Panc1 (cell line): ENCODE measurements at places on chromosomes 16 and 17.
A peak's percentile ranks its signal among the peaks of the same experiment; 100 is the strongest.

GRCh38 chr17:38669520-38669919, 5.2 kb downstream of the EPOP start:
- no peak for DNase-seq

DNA sequence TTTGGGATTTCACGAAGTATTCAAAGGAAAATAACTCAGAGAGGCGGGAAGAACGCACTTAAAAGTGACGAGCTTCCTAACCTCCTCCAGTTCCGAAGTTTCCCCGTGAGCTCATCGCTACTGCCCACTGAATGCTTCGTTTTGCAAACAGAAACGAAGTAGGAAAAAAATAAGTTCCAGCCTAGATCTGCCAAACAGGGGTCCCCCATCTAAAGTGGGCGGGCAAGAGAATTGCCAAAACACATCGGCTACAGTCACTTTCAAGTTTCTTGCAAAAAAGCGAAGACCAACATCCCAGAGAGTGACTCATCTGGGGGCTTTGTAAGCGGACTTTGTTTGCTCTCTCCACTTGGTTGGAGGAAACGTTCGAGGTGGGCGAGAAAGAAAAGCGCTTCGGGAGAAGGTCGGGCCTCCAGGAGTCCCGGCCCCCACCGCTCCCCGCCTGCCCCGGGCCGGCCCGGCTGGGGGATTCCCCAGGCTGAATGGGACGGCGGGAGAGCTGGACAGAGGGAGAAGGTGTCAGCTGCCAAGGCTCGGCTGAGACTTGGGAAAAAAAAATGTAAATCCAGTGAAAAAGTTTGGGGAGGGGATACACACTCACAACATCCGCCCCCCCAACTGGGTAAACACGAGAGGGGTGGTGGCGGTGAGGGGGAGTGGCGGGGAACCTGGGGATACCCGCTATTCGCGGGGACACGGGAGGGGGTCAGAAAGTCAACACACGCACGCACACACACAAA, 1.0 kb downstream of the VEZF1 start:
- DNase-seq = no peak

GRCh38 chr17:31134576-31134975, 39.8 kb downstream of the NF1 start:
- DNase-seq = no peak

DNA sequence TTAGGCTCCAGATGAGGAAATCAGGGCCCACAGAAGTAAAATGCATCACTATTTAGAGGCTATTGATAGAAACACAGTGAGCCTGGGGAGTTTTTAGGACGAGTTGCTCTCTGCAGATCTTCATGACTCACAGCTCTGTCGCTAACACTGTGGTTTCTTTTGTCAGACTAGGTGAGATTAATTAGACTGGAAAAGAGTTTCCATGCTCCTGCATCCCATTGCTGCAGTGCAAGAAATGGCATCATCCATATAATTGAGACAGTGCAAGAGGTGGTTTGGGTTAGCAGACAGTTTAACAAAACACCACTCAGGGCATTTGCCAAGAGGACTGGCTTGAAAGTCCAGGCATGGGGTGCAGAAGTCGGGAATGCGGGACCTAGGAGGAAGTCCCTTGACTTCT, 198.8 kb upstream of the CACNG5 start:
- no peak for DNase-seq

- no peak for DNase-seq
Observed at GRCh38 chr16:8720080-8720966, 45.9 kb downstream of the ABAT start.

GRCh38 chr16:67989322-67990017, 9.2 kb upstream of the DPEP3 start:
- DNase-seq = no peak

DNA sequence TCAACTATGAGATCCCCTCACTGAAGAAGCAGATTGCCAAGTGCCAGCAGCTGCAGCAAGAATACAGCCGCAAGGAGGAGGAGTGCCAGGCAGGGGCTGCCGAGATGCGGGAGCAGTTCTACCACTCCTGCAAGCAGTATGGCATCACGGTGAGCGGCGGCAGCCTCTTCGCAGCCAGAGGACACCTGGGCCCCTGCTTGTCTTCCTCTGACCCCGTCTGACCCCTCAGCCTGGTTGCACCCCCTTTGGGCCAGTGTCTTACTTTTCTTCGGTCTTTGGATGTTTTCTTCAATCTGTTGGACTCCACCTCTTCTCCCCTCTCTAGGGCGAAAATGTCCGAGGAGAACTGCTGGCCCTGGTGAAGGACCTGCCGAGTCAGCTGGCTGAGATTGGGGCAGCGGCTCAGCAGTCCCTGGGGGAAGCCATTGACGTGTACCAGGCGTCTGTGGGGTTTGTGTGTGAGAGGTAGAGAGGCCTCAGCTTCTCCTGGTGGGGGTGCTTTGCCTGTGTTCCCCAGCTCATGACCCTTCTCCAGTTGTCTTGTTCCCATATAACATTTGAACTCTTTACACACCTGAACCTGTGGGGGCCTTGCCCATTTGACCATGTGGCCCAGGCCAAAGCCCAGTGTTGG, 4.4 kb downstream of the CDK5RAP3 start:
- DNase-seq = no peak

DNA sequence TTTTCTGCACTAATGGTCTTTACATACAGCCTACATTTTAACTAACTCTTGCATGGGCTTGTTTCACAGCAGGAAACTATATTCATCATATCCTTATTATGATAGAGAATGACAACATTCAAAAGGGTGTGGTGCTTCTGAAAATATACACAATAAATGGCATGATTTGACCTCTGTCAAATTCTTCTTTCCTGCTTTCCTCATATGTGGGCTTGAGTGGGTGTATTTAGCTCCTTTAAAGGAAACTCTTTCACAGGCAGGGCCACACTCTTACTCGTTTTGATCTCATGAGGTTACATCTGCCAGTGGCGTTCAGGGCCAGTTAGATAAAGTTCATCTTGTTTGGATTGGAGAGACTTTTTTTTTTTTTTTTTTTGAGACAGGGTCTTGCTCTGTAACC, 6.1 kb downstream of the SLC35G3 start:
- no peak for DNase-seq

- no peak for DNase-seq
Observed at GRCh38 chr16:71406316-71406715, 35.5 kb downstream of the TLE7 start.

DNA sequence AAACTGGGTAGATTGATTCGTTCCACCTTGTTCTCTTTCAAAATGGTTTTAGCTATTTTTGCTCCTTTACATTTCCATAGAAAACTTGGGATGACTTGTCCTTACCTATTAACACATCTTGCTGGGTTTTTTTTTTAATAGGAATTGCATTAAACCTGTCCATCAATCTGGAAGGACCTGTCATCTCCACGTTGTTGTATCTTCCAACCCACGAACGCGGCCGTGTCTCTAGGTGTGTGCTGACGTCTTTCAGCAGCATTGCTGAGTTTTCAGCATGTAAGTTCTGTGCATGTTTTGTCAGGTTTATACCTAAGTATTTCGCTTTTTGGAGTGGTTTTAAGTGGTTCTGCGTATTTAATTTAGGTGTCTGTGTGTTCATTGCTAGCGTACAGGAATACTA, 60.4 kb upstream of the GNG13 start:
- DNase-seq = no peak

- no peak for DNase-seq
Observed at GRCh38 chr16:14302031-14302398, 230.9 kb downstream of the MRTFB start.

- no peak for DNase-seq
Observed at GRCh38 chr17:78875363-78876093, 27.5 kb downstream of the CEP295NL start.

- no peak for DNase-seq
Observed at GRCh38 chr17:43132117-43132516, 7.0 kb upstream of the BRCA1 start.

DNA sequence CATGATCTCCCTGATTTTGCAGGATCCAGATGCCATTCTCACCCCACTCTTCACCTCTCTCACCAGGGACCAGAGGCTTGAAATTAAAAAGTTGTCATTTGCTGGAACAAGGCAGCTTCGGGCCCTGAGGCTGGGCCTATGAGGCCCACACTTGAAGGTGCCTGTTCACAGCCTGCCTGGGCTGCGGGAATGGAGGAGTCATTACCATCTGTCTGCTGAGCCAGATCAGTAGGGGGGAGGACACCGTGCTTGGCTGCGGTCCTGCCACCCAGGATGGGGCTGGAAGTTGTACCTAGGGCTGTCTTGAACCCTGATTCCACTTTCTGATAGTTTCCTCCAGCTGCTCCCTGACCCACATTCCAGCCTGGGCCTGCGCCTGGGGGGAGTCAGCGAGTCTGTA, 208.3 kb upstream of the N4BP1 start:
- DNase-seq = no peak

DNA sequence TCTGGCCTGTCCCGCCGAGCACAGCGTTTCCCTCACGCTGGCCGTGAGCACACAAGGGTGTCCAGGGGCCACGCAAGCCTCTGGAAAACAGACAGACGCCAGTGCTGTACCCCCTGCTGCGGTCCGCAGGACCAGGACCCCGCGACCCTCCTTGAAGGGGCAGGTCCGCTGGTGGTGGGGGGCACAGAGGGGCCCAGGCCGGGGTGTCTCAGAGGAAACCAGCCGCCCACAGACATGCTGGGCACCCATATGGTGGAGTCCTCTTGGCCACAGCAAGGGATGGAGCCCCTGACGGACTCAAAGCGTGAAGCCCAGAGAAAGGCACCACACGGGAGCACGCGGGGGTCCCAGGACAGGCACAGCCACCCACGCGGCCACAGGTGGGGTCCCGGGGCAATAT, 34.4 kb downstream of the METRNL start:
- no peak for DNase-seq

DNA sequence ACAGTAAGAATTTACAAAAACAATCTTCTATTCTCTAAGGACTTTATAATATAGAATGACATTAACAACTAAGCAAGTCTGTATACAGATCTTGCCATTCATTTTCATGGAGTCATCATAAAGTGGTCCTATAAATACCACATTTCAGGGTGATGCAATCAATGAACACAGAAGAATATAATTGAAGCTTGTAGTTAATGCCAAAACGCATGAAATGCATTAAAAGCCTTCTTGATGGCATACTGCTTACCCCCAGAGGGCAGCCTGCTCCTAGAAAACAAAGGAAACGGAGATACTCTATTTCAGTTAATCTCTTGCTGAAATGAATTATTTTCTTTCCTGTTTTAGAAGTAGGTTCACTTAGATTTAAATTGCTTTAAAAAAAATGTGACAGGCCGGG, 45.2 kb upstream of the STAC2 start:
- peak; percentile 2 for DNase-seq

- peak; percentile 73 for DNase-seq
Observed at GRCh38 chr17:44137891-44138709, 3.6 kb upstream of the HROB start.

DNA sequence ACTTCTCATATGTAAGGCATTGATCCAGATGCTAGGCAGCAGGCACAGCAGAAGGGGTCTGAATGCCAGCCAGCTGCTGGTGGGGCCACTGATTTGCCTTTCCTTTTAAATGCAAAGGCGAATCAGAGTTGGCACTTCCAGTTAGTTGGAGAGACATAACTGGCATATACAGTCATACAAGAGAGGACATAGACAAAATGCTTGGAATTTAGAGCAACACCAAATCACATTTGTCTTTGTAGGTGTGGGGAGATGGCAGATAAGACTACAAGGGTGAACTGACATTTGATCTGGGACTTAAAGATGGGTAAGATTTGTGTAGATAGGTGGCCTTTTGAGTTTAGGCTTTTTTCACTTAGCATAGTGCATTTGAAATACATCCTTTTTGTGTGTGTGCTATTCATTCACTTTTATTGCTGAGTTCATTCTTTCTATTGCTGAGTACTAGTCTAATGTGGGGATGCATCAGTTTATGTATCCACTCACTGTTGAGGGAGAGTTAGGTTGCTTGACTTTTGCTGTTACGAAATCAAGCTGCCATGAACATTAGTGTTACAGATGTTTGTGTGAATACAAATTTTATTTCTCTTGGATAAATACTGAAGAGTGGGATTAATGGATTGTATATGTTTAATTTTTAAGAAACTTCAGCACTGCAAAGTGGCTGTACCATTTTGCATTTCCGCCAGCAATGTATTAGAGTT, 74.1 kb downstream of the SPECC1 start:
- DNase-seq = no peak

GRCh38 chr17:29111816-29112499, 68.2 kb downstream of the MYO18A start:
- no peak for DNase-seq

GRCh38 chr17:73788111-73788510, 143.9 kb upstream of the SDK2 start:
- no peak for DNase-seq

GRCh38 chr16:68369168-68369567, 58.3 kb downstream of the PRMT7 start:
- DNase-seq = no peak

- no peak for DNase-seq
Observed at GRCh38 chr16:31785126-31785525, 88.5 kb upstream of the ZNF267 start.

- no peak for DNase-seq
Observed at GRCh38 chr16:53946746-53947386, 242.9 kb downstream of the FTO start.

DNA sequence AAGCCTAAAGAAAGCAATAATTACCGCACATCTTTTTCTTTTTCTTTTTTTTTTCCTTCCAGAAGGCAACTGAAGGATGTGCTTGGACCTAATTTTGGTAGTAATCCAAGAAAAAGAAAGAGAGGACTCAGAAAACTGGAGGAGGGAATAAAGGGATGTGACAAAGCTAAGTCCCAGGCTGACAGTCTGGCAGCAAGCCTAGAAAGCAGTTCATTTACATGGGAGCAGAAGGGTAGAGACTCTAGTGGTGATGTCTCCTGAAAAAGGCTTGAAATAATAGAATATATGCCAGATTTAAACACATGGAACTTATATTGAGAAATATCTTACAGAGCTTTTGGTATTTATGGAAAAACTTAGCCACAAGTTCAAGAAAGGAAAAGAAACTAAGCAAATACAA, 101.0 kb upstream of the SHISA6 start:
- no peak for DNase-seq

DNA sequence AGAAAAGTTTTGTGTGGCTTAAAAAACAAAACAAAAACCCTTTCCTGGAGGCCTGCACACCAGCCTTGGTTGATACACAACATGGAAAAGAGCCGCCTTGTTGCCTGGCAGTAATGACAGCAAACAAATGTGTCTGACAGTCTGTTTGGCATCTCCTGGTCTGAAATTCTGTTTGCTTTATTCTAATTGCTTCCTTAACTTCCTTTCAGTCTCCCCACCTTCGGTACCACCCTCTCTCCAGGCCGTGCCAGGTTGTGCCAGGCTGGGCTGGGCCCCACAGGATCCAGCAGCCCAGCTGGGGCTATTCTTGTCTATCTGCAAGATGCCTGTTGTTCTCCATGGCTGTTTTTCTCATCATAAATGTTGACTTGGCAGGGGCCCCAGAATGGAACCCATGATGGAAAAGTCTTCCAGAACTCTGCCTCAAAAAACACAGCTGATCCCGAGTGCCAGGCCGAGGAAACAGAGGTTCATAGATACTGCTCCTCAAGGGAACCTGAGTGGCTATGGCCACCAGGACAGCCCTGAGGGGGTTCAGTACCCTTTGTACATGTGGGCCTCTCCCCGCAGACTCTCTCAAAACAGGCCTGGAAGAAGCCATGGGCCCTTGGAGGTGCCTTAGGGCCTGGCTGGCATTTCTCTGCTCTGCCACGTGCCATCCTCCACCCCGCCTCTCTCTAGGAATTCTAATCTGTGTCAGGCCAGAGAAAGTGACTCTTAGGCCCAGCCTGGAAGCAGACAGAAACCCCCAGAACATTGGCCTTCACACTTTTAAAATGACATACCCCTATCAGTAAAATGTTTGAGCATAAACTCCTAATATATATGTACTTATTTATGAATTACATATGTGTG, 50.5 kb downstream of the YPEL2 start:
- no peak for DNase-seq
